RPMI7951 (cell line): ENCODE measurements at places on chromosomes 3 and 15.

GRCh38 chr3:135865085-135865484 is 100.4 kb upstream of the PPP2R3A start:
- peak; percentile 30 for DNase-seq

GRCh38 chr15:88849376-88850072 is 45.8 kb downstream of the HAPLN3 start:
- no peak for DNase-seq

GRCh38 chr3:186705882-186706780 is 11.0 kb upstream of the KNG1 start:
- DNase-seq: no peak

GRCh38 chr15:90879730-90880366 is 4.5 kb upstream of the FES start:
- no peak for DNase-seq

DNA sequence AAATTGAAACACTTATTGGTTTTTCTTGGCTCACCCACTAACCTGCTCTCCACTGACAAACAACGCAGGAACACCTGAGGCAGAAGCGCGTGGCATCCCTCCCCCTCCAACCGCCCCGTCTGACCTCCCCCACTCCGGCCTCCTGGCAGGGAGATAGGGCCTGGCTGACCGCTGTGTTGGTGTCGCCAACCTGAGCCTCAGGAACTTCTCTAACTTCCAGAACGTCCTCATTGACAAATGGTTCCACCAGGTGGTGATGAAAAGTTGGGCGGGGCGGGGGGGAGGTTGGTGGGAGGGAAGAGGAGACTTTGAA is 22.8 kb downstream of the IL17RD start:
- DNase-seq: no peak

DNA sequence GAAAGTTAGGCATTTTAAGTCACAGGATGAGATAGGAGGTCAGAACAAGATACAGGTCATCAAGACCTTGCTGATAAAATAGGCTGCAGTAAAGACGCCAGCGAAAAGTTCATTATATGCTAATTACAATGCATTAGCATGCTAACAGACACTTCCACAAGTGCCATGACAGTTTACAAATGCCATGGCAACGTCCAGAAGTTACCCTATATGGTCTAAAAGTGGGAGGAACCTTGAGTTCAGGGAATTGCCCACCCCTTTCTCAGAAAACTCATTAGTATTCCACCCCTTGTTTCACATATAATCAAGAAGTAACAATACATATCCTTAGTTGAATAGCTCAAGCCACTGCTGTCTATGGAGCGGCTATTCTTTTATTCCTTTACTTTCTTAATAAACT is 92.7 kb upstream of the PLXND1 start:
- DNase-seq: no peak

DNA sequence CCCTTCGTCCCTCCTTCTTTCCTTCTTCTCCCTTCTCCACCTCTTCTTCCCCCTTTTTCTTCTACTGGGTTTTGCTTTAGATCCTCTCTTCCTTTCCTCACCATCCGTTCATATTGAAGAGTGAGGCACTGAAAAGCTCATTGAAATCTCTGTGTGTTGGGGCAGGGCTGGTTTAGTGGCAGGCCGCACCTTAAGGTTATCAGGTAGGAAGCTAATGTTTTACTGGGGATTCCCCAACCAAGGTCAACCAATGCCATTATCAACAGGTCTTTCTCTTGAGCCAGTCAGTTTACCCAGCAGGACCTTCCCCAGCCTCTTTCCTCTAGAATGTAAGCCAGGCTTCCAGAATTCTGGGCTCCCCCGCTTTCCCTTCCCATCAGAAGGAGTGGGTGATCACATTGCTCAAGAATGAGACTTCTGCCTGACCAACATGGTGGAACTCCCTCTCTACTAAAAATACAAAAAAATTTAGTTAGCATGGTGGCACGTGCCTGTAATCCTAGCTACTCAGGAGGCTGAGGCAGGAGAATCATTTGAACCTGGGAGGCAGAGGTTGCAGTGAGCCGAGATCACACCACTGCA is 11.5 kb upstream of the VPS8 start:
- no peak for DNase-seq

DNA sequence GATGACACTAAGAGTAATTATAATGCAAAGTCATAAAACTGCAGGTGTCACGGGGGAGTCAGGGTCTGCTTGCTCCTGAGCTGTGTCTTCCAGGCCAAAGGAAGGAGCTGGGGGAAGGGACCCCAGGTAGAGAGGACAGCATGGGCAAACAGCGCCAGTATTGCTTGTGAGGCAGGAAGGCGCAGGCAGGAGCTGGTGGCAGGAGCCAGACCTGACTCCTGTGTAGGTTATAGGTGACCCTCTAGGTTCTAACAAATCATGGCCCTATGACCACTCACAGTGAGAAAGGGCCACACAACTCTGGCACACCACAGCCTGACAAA is 1.9 kb downstream of the CISH start:
- DNase-seq: no peak

GRCh38 chr3:123371859-123372685 is 76.8 kb downstream of the ADCY5 start:
- no peak for DNase-seq

GRCh38 chr3:196287090-196287439 is 461 bp downstream of the PCYT1A start:
- DNase-seq: peak; percentile 28

- DNase-seq: no peak
Measured at GRCh38 chr15:48643776-48644466, 1.6 kb downstream of the FBN1 start.

DNA sequence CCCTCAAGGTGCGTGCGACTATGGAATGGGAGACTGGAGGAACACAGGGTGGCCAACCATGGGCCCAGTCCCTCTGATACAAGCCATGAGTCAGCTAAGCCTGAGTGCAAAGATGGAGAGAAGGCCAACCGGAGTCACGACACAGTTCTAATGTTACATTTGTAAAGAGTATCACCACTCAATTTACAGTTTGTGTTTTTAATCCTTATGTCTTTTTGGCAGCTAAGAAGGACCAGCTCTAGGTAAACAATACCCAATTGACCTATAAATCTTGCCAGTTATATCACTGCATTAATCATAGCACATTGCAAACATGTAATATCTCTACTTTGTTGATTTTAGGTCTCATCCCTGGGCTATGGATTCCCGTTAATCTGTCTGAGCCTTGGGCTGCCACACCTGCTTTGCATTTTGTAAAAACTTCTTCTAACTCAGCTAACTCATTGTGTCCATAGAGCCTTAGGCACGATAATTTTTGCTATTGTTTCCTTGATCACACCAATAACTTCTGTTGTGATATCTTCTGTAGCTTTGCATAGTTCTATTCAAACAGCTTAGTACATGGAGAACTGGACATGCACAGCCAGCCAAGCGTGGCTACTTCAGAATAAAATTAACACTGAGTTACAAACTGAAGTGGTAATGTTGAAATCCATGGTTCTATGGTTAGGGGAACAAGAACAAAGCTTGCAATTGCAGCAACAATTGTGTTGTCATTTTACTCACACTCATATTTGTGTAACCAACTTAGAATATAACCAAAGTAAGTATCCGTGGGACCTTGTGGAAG is 50.3 kb downstream of the LSM3 start:
- no peak for DNase-seq

GRCh38 chr3:79392479-79392878 is 375.3 kb downstream of the ROBO1 start:
- no peak for DNase-seq

DNA sequence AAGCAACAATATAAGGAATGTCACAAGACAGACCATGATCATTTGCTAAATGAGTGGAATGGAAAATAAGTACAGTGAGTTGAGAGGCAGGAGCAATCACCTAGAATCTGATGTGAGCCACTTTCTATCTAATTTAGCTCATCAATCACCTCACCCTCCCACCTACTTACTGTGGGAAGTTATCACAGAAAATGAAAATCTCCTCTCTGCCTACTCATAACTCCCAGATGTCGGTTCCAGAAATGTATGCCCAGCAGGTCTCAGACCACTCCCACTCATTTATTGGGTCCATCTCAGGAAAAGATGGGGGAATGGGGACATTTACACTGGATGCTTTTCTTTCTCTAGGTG is 270.9 kb downstream of the FHIT start:
- DNase-seq: no peak

GRCh38 chr15:93331545-93332167 is 242.6 kb upstream of the RGMA start:
- no peak for DNase-seq

GRCh38 chr15:63506537-63507035 is 2.2 kb downstream of the USP3 start:
- peak; percentile 36 for DNase-seq

- no peak for DNase-seq
Measured at GRCh38 chr15:90949979-90950675, 4.6 kb upstream of the RCCD1 start.

- DNase-seq: peak; percentile 3
Measured at GRCh38 chr3:69675786-69676530, 63.3 kb upstream of the MITF start.

DNA sequence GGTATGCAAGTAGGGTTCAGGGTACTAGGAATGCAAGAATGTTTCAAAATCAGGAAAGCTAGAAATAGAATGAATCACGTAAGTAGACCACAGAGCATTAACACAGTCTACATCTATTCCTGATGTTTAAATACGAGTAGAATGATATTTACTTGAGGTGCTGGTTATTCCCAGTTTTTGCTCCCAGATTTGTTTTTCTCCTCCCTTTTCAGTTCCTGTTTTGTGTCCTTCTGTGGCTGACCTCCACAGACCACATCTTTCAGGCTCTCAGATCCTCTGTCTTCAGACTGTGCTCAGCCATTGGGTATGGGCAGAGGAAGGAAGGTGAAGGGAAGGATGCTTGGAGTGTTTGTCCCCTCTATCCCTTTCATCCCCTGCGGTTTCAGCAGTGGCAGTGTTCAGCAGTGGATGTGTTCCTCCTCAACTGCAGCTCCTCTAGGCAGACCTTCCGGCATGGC is 276.6 kb downstream of the ZNF621 start:
- DNase-seq: peak; percentile 90

DNA sequence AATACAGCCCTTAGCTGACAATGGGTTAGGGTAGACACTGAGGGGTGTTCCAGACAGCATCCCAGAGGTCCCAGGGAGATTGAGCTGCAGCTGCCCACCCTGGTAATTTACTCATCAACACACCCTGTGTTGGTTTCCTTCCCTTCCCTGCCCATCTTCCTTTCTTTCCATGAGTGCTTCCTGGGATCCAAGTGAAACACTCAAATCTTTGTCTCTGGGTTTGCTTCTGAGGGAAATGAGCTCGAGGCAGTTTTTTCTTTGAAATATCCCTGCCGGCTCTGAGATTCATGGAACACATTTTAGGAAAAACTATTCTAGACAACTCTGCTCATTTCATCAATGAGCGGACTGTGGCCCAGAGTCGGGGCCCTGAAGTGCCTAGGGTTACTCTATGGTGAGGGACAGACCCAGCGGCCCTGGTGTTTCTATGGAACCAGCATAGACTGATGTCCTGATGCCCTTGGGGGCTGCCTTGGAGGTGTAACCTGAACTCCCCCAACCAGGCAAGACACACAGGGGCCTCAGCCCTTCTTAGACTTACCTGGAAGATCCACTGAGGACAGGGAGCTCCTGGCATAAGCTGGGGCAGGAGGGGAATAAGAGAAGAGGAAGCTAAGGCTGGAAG is 14.9 kb upstream of the CSRNP1 start:
- no peak for DNase-seq

DNA sequence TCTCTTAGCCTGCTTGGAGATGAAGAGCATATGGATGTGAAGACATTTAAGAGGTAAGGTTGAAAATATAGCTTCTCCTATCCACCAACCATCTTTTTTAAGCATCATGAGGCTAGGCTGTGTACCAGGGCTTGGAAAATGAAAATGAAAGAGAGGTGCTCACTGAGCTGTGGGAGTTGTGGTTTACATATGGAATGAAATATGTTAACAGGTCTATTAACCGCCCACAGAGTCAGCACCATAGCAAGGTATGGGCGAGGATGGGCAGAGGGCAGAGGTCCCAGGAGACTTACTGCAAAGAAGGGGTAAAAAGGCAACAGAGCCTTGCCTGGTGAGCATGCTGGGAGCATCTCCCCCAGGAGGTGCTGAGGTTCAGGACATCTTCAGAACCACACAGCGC is 273.1 kb downstream of the GABRG3 start:
- DNase-seq: no peak

DNA sequence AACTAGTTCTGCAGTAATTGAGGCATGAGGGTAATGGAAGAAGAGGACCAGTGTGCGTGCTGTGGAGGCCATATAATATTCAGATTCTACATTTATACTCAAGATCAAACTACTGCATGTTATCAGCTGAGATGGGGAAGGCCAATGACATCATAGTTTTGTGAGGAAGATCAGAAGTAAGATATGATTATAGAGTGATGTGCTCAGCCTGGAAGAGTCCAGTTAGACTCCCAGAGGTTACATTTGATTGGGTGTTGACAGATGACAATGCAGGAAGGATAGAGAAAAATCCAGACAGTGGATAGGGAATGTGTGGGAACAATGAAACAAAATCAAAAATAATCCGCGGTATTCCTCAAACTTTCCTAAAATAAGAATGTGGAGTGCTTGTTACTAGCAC is 35.4 kb downstream of the GOLIM4 start:
- DNase-seq: no peak

GRCh38 chr3:149604125-149604875 is 53.5 kb downstream of the WWTR1 start:
- no peak for DNase-seq

DNA sequence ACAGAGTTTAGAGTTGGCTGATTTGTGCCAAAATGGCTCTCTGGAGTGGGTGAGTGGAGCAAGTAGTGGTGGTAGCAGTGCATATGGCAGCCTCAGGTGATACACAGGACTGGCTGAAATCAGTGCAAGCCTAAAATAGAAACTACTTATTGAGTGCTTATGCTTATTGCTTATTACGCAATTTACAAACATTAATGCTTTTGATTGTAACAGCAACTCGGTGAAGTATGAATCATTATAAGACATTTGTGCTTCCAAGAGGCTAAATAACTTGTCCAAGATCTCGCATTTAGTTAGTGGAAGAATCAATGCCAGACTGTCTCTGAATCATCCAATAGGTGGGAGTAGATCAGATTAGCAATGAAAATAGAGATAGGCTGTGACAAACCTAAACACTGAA is 353.8 kb downstream of the NAALADL2 start:
- DNase-seq: no peak

- DNase-seq: no peak
Measured at GRCh38 chr3:64426551-64426950, 201.3 kb upstream of the PRICKLE2 start.

GRCh38 chr3:114861666-114862065 is 285.4 kb downstream of the ZBTB20 start:
- no peak for DNase-seq

DNA sequence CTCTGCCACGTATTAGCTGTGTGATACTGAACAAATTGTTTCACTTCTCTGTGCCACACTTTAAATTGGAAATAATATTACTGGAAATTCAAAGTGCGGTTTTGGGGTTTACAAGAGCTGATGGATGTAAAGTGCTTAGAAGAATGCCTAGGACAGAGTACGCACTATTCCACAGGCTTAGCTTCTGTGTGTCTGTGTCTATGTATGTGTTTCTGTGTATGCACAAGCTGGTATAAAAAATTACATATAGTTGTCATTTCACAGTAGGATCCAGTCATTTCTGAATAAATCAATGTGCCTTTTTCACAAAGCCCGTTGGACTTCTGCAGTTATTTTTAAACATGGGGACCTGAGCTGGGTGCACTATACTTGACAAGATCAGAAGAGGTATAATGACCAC is 370.4 kb downstream of the TUSC7 start:
- DNase-seq: no peak

GRCh38 chr15:58014040-58014439 is 51.5 kb downstream of the ALDH1A2 start:
- DNase-seq: no peak
